HepG2 (cell line): ENCODE measurements at places on chromosomes 6 and 20. TPM values are rescaled to one million over a fixed set of nuclear protein-coding genes. Genes with fewer than 3 reads are reported as not detected.

DNA sequence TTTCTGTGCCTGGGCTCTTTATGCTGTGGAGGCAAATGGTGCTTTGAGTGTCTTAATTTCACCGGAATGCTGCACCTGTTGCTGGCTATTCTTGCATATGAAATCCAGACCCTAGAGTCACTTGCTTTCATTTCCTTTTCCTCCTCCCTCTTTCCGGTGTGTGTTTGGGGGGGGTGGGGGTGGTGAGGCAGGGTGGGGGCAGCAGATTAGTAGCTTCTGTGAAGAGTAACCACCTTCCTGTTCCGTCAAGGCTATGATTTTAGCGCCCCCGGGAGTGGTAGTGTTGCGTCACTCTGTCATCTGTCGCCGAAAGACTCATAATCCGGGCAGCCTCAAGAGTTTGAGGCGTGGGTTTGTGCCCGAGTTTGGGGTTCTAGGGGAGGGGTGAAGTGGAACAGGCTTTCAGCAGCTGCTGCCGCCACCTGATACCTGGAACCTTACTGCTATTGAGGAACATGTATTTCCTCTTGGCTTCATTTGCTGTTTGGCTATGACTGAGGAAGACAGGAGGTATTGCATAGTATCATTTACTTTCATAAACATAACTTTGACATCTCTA lies 49.1 kb downstream of the UTRN start:
- DNase-seq: no peak

- no peak for DNase-seq
These were observed 127.3 kb upstream of the DTNBP1 start for GRCh38 chr6:15790116-15790515.

DNA sequence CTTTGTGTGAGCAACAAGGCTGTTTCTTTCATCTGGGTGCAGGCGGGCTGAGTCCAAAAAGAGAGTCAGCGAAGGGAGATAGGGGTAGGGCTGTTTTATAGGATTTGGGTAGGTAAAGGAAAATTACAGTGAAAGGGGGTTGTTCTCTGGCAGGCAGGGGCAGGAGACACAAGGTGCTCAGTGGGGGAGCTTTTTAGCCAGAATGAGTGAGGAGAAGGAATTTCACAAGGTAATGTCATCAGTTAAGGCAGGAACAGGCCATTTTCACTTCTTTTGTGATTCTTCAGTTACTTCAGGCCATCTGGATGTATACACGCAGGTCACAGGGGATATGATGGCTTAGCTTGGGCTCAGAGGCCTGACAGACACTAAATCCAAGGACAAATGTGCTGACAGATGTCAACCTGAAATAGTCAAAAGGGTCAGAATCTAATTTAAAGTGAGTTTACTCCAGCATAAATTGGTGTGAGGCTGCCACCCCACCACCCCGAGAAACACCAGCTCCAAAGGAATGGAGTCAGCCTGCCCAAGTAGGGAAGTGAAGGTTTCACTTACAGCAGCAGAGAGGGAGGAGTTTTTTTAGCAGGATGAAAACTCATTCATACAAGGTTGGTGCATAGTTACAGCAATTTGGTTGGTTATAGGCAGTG lies 560.0 kb upstream of the CDH4 start:
- no peak for DNase-seq

DSP gene
- 89.8 and 133 TPM in 2 replicates for total RNA-seq
